ENCODE measurements at places on chromosomes 11 and 22. TPM values are rescaled to one million over a fixed set of nuclear protein-coding genes. Genes with fewer than 3 reads are reported as not detected.

The TREH gene
- not detected for total RNA-seq

The NCF4 gene
- 15.7 TPM for total RNA-seq

The TMEM223 gene
- total RNA-seq, result 14.0 TPM

The MMP8 gene
- total RNA-seq, result not detected

The KRTAP5-6 gene
- total RNA-seq, result not detected

The SLC16A8 gene
- total RNA-seq, result not detected

The OR4C45 gene
- not detected for total RNA-seq

The PRAME gene
- total RNA-seq, result not detected

Measured in activated T-helper 2 cell treated with anti-CD3 and anti-CD28 coated beads, Interferon-gamma antibody, Interleukin-2, Interleukin-4, amounts not matched to agents 10 μg/mL and 5 μg/mL and 100 μg/mL, durations not matched to agents 14 hours and 24 hours and 36 hours (primary cell).